Mucosa of descending colon (tissue), 3 donors: ENCODE measurements at places on chromosomes 6 and 20.

DNA sequence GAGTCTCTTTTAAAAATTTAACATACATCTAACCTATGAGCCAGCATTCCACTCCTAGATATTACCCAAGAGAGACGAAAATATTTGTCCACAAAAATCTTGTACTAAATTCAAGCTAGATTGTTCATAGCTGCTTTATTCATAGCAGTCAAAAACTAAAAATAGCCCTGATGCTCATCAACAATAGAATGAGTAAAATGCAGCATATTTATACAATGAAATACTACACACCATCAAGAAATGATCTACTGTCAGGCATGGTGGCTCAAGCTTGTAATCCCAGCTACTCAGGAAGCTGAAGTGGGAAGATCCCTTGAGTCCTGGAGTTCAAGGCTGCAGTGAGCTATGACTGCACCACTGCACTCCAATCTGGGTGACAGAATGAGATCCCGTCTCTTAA lies 22.0 kb upstream of the SRC start:
- DNase-seq: no peak

GRCh38 chr6:31169123-31169857 lies 1.2 kb downstream of the POU5F1 start:
- no peak for DNase-seq

DNA sequence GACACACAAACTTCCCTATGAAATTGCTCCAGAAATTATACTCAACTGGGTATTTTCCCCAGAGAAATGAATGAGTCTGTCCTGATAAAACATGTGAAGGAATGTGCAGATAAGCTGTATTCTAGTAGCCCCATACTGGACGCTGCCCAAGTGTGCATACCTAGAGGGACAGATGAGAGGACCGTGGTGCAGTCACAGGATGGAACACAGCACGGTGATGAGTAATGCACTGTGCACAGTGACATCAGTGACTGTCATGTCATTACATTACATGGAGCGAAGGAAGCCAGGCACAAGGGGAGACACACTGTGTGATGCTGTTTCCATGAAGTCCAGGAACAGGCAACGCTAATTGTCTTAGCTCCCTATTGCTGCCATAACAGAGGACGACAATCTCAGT lies 155.5 kb downstream of the CDH4 start:
- no peak for DNase-seq

GRCh38 chr20:63132715-63133471 lies 83.0 kb downstream of the YTHDF1 start:
- DNase-seq: peak; percentile 9

- DNase-seq: no peak
Observed at GRCh38 chr6:127215931-127216330, 50.7 kb upstream of the RNF146 start.

DNA sequence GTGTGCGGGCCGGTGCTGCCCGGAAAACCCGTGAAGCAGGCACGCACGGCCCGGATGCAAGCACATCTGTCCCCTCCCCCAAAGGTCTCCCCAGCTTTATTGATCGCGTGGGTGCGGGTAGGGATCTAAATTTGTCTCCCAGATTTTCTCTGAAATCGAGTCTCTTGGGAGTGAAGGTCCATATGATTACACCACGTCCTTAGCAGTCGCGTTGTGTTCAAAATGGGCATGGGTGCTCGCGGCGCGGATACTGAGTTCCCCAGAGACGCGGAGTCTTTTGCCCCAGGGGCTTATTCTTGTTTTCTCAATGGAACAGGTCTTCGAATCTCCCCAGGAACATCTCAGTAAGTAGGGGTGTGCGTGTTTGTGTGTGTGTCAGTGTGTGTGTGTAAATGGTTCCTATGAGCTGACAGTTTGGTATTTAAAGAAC lies 2.8 kb upstream of the ZNF292 start:
- DNase-seq: peak; percentile 12

DNA sequence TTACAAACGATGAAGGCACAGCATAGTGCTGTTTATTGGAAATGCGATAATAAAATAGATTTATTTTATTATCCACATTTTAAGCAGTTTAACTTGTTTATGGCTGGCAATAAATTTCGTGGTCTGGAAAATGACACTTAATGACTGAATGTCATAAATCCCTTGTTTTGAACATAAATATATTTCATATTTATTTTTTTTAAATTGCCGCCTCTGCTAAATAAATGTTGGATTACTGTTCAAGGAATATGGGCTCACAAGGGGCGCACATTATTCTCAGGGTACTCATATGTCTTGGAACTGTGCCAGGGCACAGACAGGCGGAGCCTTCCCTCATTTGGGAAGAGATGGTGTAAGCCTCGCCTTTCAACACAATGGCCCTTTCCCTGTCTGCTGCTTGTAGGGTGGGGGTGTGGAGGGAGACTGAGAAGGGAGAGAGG lies 134.3 kb downstream of the PXDC1 start:
- DNase-seq: no peak

- no peak for DNase-seq
Observed at GRCh38 chr20:62374331-62375152, 7.4 kb upstream of the LAMA5 start.

DNA sequence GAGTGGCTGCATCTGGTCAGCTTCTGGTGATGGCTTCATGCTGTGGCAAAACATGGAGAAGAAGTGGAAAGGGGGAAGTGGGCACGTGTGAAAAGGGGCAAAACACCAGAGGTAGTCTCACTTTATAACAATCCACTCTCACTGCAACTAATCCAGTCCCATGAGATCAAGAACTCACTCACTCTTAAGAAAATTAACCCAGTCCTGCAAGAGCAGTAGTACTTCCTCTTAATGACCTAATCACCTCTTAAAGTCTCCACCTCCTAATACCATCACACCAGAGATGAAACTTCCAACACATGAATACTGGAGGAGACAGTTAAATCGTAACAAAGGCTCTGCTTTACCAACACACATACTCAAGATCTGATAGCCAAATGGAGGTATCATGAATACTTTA lies 152.6 kb downstream of the THEMIS start:
- DNase-seq: no peak

DNA sequence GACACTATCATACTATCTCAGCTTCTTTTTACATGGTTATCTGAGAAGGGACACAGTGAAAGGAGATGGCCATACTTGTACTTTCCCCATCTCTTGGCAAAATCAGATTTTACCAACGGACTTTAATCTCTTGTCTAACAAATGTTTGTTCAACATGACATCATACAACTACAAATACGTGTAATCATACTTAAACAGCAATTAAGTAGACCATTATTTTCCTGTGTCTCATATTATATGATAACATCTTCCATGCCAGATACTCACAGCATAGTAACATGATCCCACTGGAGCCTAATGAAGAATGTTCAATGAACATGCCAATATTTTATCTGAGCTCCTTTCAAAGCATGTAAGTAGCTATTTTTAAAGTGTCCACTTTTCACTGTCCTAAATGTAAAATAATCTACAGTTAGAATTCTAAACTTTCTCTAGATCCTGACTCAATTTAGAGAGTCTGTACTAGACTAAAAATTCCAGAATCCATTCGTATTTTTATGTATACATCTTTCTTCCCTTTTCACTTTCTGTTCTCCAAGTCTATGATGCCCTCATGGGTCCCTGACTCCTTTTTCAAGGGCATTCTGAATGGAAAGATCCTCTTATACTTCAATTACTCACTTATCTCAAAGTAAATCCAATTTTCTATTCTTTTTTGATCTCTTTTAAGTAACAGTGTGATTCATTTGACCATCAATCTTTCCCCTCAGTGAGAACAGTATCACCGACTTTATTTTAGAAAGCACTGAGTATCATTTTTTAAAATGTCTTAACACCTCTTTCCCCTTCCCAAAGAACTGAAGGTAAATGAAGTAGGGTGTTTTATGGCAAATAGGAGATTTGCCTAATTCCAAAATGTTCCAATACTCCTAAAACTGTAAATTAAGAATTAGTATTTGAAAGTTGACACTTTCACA lies 133.5 kb downstream of the CDK19 start:
- DNase-seq: no peak

DNA sequence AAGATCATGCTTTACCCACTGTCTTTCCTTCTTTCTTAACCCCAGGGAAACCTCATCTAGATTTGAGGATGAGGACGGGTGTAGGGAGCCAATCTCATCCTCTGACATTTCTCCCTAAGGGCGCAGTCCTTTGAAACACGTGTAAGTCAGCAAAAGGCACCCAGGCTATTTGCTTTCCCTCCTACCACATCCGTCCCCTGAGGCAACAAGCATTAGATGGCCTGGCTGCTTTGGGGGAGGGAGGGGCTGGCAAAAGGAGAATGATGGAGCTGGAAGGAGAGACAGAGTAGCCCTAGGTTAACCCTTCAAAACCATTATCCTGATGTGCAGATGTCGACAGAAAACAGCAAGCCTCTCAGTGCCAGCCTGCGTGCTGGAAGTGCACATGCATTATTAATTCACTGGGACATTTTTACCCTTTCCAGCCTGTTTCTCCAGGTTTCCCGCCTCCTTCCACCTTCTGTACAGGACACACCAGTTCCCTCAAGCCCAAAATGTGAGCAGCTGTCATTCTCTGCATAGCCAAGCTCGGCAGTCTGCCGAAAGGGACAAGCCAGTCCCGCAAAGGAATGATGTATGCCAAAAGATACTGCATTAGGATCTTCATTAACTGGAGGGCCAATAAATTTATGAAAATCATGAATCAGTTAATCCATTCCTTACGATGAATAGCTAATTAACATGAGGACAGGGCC lies 547.2 kb downstream of the CD83 start:
- no peak for DNase-seq

- DNase-seq: peak; percentile 85
Observed at GRCh38 chr20:45783656-45784294, 7.9 kb downstream of the WFDC3 start.

DNA sequence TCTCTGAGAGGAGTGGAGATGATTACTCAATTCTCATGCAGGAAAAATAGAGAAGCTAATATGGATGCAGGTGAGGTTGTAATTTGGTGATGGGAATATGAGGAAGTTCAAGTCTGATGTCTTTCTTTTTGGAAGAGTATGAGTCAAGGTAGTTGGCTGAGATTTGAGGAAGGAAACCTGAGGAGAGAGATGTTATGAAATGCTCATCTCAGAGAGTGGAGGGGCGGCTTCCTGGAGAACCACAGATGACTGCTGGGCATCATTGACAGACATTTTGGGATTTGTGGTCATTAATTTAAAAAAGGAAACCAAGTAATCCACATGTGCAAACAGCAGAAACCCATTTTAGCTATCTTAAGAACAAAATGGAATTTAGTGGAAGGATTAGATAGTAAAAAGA lies 72.5 kb upstream of the UST start:
- no peak for DNase-seq

DNA sequence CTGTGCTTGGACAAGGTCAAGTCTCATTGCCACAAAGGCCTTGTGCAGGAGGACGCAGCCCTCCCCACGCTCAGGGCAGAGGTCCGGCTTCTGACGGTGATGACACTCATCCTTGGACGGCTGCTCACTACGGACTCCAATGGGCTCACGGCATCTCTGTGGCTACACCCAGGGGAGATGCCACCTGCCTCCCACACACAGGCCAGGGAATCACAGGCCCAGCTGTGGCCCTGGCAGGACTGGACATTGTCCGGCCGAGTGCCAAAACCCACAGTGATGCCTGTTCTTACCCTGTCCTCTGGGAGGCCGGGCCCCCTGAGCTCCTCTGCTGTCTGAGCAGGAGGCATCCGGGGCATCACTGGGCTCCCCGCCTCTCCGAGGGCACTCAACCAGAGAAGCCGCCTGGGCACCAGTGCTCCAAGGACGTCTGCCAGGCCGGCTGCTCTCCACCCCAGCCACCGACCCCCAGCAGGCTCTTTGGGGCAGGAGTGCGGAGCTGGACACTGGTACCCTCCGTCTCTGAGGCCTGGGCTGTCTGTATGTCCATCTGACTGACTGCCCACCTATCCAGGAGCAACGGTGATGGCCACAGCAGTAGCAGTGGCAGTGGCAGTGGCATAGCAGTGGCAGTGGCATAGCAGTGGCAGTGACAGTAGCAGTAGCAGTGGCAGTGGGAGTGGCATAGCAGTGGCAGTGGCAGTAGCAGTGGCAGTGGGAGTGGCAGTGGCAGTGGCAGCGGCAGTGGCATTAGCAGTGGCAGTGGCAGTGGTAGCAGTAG lies 1.9 kb downstream of the RBBP8NL start:
- DNase-seq: no peak

GRCh38 chr6:82348130-82348529 lies 15.5 kb upstream of the TPBG start:
- DNase-seq: no peak

DNA sequence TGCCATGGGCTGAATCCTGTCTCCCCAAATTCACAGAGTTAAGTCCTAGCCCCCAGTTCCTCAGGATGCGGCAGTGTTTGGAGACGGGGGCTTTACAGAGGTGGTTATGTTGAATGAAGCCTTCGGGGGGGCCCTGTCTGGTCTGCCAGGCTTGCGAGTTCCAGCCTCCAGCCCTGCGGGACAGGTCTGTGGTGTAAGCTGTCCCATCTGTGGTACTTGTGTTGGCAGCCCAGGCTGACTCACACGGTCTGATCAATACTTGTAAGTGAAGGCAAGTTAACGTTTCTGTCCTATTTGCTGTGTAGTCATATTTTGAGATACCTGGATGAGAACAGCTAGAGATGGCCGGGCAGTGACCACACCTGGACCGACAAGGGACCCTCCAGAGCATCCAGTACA lies 51.8 kb upstream of the GPR31 start:
- no peak for DNase-seq

DNA sequence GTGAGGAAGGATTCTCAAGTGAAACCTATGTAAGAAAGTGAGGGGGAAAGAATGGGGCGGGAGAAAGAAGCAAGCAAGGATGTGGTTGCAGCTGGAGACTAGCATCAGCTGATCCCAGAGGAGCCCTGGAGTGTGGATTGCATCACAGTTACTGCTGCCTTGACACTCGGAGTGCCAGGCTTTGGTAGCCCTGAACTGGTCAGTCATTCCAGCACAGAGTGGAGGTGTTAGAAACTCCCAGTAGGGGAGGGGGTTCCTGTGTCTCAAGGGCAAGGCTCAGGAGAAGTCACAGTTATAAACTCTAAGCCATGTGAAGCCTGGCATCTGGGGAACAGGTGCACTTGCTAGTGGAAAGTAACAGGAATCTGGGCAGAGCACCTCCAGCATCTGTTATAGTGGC lies 23.5 kb downstream of the SNAP25 start:
- no peak for DNase-seq

DNA sequence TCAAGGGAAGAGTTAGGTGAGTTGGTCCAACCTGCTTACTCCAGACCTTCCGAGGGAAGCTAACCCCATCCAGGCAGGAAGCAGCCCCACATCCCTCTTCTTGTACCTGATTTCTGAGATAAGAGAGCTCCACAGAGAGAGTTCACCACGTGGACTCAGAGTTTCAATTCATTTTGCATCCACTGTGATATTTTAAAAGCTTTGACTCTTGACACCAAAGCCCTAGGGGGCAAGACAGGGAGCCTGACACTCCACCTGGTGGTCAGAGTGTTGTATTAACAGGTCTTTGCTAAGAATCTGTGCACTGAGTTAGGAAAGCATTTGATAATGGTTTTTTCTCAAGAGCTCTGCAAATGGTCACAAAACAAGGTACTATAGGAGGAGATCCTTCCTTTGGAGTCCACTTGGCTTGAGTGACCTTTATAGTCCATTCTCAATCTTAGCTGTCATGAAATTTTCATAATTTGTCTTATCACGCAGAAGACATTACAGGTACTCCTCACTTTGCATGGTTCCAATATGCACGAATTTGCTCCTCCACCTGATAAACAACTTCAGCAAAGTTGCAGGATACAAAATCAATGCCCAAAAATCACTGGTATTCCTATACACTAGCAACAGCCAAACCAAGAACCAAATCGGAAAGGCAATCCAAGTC lies 56.2 kb upstream of the RIPOR2 start:
- no peak for DNase-seq

- DNase-seq: no peak
Observed at GRCh38 chr6:167163476-167164011, 5.8 kb upstream of the GPR31 start.

- no peak for DNase-seq
Observed at GRCh38 chr20:18258126-18258860, 30.0 kb upstream of the ZNF133 start.
